ENCODE measurements at places on chromosomes 1 and 21.

GRCh38 chr1:29785137-29785527 is 548.8 kb downstream of the PTPRU start:
- no peak for DNase-seq

- DNase-seq = no peak
These were observed 95.6 kb upstream of the JUN start for GRCh38 chr1:58879464-58879863.

DNA sequence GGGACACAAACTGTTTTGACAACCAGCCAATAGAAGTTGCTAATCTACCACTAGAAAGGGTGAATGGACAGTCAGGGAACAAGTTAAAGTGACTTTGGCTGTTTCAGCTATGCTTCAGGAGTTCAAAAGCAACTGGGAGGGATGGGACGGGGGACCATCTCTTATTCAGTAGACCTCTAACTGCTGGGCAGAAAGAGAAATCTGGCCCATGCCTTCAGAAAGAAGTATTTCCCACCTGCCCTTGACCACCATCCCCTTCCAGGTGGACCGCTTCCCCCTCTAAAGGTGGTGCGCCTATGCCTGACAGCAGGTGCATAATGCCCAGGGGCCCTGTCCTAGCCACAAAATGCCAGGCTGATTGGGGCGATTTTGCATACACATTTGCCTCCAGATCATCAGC is 5.2 kb downstream of the ITPKB start:
- no peak for DNase-seq

GRCh38 chr1:51605961-51606723 is 10.8 kb upstream of the OSBPL9 start:
- DNase-seq = no peak

DNA sequence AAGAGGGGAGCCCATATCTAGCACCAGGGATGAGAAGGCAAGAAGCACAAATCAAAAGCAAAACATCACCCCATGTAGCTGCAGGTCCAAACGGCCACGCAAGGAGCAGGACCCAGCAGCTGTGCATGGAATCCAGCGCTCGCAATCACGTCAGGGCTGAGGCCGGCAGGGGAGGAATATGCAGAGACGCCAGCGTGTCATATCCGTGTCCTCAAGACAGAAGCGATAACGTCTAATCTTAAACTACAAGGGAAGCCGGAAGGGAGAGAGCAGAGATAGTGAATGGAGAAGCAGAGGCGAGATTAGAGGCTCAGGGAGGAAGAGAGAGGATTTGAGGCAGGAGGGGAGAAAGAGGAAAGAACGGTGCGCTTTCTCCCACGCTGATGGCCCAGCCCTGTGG is 39.1 kb downstream of the FBXO2 start:
- DNase-seq = no peak

DNA sequence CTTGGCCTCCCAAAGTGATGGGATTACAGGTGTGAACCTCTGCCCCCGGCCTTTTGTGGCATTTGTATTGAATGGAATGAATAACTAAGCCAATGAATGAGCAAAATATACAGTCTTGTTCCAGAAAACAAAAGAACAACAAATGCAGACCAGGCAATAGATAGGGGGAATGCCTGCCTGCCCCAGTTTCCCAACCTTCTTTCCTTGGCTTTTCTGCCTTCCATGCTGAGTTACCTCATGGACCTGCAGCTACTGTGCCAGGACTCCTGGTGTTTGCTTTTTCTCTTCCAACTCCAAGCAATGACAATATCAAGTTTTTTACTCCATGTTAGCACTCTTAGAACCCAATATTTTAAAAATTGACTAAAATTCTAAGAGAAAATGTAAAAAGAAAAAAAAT is 58.6 kb upstream of the BACH1 start:
- DNase-seq = no peak

- DNase-seq = no peak
These were observed 28.0 kb upstream of the PAX7 start for GRCh38 chr1:18602533-18603211.

DNA sequence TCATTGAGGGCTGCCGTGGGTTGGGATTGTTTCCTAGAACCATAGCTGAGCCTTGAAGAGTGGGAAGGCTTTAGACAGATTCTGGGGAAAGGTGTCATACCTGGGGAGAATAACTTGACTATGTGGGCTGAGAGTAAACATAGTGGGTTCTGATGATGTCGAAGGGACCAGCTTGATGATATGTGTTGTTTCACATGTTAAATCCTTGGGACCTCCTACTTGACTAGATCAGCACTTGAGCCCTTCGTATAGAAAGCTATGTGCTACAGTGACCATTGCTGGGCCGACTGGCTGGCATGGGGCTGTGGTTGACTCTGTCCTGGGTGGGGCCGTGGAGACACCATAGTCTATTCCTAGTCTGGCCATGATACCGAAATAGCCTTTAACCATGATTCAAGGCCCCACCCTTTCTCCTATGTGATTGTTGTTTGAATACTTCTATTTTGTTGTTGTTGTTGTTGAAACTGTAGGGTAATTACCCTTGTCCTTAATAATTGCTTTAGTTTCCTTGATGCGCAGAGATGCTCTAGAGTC is 423.5 kb downstream of the CAMTA1 start:
- no peak for DNase-seq

DNA sequence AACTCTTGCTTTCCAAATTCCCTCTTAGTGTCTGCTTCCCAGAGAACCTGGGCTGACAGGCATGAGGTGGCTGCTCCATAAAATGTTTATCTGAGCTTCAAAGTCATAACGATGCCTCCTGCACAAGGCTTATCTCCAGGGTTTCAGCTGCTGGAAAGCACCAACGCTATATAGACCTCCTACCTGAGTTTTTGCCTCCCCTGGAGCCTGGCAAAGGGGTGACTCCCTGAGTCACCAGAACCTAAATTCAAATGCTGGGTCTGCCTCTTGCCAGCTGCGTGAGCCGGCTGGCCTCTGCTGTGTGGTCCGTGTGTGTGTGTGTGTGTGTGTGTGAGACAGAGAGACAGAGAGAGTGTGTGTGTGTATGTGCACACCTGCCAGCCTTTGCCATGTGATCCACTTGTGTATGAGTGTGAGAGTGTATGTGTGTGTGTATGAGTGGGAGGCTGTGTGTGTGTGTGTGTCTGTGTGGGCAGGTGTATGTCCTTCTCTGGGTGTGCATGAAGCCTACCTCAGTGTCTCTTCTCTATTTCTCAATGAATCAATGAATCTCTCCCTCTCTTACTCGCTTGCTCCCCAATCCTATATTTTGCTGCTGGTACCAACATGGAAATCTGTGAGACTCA is 714.9 kb downstream of the MATN1 start:
- no peak for DNase-seq

- DNase-seq = no peak
These were observed 18.7 kb downstream of the HTR6 start for GRCh38 chr1:19683351-19683750.

DNA sequence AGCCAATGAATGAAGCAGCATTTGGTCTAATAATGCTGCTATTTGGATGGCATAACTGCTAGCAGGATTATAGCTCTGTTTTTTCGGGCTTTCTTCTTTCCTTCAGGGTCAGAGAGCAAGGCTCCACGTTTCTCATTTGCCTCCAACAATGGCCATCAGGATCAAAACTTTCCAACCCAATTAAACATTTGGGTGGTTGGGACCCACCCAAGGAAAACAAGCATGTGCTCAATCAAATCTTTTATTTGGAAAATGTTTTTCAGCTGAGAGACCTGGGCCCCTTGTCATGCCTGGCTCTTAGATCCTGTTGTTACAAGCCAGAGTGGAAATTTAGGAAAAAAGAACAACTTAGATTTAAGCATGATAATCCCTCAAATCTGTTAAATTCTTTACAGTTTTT is 373.1 kb upstream of the USP24 start:
- DNase-seq = no peak

DNA sequence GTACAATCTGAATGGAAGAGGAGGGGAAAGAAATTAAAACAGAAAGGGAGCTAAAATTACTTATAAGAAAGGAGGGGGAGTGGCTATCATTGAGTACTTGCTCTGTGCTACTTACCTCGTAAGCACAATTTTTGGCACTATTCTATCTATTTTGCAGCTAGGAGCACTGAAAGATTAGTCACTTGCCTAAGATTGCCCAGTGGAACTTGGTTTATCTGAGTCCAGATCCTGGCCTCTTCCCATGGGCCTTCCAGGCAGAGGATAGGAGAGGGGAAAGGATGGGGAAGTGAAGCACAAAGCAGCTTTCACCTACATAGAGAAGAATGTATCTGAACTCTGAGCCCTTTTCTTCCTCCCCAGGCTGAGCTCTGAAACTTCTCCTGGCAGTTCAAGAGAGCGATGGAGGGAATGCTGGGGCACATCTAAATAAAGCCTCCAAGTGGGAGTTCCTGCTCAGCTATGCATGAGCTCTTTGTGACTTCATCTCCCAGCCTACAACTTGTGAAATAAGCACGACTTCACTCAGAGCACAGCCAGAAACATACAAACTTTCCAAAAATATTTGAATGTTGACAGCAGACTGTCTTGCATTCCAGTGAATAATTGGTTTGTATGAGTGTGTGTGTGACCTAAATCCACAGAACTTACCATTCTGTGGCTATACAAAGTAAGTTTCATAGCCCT is 29.4 kb downstream of the HMGB4 start:
- DNase-seq = no peak

DNA sequence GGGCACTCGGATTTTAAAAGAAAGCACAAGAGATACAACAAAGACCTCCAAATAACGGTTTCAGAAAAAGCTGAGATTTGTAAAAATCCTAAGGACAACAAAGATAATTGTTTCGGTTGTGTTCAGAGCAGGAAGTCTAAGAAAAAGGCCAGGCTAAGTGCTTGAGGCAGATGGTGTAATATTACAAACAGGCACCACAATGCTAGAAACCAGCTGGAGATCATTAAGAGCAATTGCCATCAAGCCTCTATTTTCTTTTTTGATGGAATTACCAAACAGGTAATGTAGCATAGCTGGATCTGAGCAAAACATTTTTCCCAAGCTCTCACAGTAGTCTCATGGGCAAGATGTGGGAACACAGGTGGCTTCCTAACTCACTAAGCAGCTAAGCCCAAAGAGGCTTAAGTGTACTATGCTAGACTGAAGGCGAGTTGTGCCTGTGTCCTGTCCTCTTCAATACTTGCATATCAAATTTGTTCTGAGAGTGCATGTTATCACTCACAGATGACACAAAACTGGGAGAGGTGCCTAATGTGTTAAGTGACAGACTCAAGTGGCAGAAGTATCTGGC is 161.6 kb downstream of the GLUL start:
- DNase-seq = no peak
